ENCODE measurements at places on chromosomes 2 and 18.

DNA sequence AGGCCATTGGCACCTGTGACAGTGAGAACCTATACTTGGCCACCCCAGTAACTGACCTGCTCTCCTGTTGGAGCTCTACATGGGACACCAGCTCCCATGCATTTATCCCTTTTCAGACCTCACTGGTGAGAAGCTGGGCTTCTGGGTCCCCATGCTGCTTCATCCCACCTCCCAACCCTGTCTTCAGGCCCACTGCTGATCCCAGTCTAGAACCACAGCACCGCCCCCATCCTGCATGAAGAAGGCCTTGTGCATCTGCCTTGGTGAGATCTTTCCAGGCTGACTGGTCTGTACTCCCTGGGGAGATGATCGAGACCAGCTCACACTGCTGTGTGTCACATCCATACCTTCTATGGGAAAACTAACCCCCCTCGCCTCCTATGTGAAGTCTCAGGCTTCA is 22.7 kb downstream of the TTC32 start:
- no peak for DNase-seq

- DNase-seq = no peak
Measured at GRCh38 chr2:20423359-20423758, 23.5 kb upstream of the RHOB start.

- DNase-seq = no peak
Measured at GRCh38 chr18:44033144-44033701, 647.5 kb upstream of the SETBP1 start.

GRCh38 chr2:82539280-82539621 is 1919.8 kb downstream of the SUCLG1 start:
- no peak for DNase-seq

DNA sequence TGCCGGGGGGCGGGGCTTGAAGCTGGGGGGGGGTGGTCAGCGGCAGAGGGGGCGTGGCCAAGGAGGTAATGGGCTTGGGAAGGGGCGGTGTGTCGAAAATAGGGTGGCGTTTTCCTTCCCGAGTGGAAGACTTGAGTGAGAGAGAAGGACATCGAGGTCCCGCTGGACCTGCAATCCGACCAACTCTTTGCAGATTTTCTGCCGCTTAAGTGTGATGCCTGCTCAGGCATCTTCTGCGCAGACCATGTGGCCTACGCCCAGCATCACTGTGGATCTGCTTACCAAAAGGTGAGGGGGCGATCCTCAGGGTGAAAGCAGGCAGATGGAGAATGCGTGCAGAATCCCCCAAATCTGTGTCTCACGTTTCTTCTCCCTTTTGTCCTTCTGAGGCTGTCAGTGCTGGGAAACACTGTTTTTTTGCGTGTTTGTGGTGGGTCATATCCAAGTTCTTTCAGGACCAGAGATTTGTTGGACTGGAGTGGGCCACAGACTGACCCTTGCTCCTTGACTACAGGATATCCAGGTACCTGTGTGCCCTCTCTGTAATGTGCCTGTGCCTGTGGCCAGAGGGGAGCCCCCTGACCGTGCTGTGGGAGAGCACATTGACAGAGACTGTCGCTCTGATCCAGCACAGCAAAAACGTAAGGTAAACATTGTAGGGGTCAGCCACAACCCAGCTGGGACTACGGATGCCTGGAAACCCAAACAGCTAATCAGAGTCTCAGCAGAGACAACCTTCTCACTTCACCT is 727 bp downstream of the ZFAND2B start:
- no peak for DNase-seq

GRCh38 chr2:21727101-21727500 is 603.3 kb downstream of the TDRD15 start:
- no peak for DNase-seq

DNA sequence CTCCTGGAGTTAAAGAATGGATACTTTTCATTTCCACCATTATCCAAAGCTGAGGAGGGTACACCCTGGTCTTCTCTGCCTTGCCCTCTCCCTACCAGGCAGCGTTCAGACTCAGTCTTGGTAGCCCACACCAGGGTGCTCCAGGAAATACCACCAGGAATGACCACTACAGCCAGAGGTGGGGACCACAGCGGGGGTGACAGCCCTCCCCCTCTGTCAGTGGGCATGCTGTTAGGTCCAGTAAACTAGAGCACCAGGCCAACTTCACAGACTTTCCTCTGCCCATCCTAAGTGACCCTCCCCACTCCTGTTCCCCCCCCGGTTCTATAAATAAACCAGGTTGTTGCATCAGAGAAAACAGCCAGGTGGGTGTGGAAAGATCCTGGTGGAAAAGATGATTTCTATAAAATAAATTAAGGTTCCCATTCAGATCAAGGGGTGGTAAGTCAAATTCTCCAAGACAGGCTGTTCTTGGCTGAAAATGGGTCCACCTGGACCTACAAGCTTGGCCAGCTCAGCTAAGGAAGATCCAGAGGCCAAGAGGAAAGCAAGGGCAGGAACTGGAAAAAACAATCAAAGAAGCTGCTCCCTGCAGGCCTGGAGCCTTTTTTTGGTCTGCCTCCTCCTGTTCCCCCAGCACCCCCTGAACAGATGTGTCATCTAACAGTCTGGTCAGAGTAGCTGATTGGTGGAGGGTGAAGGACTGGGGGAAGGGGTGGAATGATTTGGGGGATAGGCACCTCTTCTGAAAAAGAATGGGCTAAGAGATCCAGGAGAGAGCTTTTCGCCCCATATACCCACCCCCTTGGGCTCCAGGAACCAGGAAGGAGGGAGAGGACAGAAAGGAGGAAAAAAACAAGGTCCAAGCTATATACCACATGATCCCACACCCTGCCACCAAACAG is 2.3 kb downstream of the RAB11FIP5 start:
- DNase-seq = no peak

- DNase-seq = no peak
Measured at GRCh38 chr2:233443511-233444183, 89.4 kb downstream of the DGKD start.

GRCh38 chr2:111117598-111118480 is 2.9 kb upstream of the BCL2L11 start:
- no peak for DNase-seq

DNA sequence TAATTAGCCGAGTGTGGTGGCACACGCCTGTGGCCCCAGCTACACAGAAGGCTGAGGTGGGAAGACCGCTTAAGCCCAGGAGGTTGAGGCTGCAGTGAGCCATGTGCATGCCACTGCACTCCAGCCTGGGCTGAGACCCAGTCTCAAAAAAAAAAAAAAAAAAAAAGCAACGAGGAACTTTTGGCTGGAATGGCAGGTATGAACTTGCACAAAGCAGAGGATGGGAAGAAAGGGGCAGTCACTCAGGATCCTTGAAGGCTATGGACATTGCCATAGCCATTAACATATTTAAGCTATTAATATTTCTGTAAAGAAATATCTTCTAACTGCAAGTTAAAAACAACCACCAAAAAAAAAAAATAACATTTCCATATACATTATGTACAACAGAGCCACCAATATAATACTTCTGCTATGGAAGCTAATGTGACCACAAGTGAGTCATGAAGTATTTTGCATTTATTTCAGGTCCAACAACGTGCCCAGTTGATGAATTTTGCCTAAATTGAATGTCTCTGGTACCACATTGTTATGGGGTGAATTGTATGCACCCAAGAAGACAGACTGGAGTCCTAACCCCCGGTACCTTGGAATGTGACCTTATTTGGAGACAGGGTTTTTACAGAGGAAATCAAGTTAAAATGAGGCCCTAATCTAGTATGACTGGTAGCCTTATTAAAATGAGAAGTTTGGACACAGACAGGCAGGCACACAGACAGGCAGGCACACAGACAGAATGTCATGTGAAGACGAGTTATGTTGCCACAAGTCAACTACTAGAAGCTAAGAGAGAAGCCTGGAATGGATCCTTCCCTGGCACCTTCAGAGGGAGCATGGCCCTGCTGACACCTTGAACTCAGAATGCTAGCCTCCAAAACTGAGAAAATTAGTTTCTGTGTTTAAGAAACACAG is 102.8 kb downstream of the RBMS1 start:
- DNase-seq = no peak

GRCh38 chr2:105397953-105398335 is 907 bp downstream of the FHL2 start:
- no peak for DNase-seq

- DNase-seq = no peak
Measured at GRCh38 chr2:190530248-190530900, 4.1 kb downstream of the NEMP2 start.

GRCh38 chr2:46268196-46268595 is 29.0 kb upstream of the EPAS1 start:
- DNase-seq = no peak

DNA sequence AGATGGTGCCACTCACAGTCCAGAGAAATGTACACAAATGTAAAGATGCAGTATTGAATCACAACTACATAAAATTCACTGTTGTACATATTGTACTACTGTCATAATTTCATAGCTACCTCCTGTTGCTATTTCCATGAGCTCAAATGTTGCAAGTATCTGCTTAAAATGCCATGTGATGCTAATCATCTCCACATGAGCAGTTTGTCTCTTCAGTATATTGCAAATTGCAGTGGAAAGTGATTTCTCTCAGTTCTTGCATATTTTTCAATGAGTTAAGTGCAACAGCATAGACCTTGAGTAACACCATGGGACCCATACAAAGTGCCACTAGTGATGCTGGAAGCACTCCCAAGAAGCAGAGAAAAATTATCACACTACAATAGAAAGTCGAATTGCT is 51.9 kb downstream of the MAIP1 start:
- DNase-seq = no peak

DNA sequence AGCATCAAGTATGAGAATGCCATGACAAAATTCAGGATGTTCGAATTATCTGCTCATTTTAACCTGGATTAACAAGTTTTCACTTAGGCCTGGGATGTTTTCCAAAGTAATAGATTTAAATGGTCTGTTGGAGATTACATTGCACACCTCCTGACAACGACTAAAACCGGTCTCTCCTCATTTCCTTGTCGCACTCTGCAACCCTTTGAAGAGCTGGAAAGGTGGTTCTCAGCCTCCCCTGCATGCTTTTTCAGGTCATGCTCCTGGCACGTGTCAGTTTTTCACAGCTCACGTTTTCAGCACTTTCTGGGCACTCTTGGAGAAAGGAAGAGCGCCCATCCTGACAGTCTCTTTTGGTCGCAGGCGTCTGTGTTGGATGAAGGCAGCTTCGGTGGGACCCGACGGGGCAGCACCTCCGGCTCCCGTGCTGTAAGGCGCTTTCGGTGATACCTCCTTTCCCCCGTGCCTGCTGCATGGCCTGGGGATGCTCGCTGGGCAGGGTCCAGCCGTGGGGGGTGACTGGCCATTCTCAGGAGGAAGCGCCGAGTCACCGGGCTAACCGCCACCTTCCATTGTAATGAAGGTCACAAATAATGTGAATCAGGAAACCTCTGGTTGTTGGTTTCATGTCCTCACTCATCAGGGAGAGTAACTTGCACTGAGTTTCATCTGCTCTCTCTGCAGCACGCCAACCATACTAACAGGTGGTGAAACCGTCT is 63.5 kb upstream of the RBM44 start:
- DNase-seq = no peak

GRCh38 chr18:61628085-61628484 is 264.7 kb downstream of the RNF152 start:
- no peak for DNase-seq

GRCh38 chr2:9653485-9654271 is 22.9 kb upstream of the YWHAQ start:
- DNase-seq = no peak

GRCh38 chr18:55522011-55522410 is 66.0 kb downstream of the TCF4 start:
- DNase-seq = no peak

DNA sequence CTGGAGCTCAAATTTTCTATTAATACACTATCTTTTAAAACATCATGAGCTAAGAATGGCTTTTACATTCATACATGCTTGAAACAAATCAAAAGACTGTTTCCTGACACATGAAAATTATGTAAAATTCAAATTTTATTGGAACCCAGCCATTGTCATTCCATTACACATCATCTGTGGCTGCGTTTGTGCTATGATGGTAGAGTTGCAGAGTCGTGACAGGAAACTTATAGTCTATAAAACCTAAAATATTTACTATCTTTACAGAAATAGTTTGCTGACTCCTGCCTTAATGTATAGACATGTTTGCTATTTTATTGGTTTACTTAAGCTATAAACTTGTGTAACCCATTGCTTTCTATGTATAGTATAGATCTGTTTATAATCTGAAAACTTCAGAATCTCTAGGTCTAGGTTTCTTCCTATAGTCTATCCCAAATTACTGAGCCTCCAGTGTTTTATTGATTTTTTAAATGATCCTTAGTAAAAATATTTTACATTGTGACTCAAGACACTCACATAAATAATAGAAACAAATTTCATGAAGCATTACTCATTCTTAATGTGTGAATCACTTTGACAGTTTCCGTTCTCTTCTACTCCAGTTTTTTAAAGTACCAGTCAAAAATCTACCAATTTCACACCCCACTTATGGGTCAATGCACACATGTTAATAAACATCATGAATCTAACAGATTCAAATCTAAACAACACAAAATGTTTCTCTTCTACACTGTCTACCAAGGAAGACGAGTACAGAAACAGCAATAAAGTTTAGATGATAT is 26.4 kb upstream of the MRPL19 start:
- no peak for DNase-seq

DNA sequence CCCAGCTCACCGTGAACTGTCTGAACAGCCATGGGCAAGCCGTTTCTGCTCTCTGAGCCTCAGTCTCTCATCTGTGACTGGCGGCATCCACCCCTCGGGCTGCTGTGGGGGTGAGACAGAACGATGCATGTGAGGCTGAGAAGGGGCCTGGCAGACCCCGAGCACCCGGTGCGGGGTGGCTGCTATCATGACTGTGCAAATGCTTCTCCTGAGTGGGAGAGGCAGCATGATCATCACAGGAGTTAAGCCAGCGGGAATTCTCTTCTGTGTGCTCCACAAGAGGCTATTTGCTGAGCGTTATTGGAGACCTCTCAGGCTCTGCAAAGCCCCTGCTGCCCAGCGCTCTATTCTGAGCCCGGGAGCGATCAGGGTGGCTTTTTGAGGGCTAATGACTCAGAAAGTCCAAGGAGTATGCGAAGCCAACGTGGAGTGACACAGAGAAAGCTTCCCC is 45.8 kb upstream of the ID2 start:
- no peak for DNase-seq

- no peak for DNase-seq
Measured at GRCh38 chr2:13545320-13545719, 828.6 kb downstream of the TRIB2 start.

DNA sequence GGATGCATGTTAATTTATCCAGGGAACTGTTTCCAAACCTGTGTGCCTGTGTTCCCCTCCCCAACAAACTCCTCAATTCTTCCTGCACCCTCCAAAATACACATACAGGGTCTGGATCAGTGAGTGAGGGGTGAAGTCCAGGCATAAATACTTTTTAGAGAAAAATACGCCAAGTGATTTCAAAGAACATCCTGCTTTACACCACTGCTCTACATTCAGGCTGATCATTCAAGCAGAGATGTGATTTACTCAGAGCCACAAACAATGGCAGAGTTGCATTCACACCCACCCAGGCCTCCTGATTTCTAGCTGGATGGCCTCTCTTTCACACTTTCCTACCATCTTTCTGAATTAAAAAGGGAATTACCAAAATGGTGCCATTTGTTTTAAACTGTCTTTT is 289.5 kb upstream of the SLC14A2 start:
- no peak for DNase-seq

- no peak for DNase-seq
Measured at GRCh38 chr2:234635284-234635683, 138.4 kb upstream of the ARL4C start.
